Stimulated activated CD8-positive, alpha-beta memory T cell treated with anti-CD3 and anti-CD28 coated beads, Interleukin-4, amount 100 ng/mL, for 1 hour (primary cell): ENCODE measurements at places on chromosomes 5 and 9.

- DNase-seq, result no peak
Measured at GRCh38 chr5:109743041-109743531, 53.4 kb downstream of the MAN2A1 start.

DNA sequence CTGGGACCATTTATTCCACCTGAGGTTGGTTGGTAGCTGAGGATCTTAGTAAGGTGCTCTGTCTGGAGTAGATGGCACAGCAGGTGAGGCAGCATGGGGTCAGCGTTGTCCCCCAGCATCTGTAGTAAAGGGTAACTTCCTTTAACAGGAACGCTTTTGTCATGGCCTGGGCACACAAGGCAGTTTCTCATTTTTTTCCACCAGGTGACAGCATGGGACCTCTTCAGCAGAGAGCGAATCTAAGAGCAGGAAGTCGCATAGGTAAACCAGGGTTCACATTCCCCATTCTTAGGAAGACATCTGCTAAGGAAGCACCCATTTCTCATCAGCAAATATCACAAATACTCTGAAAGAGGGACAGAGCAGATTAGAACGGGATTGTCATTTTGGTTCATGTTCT, 56.5 kb downstream of the GPR107 start:
- DNase-seq, result no peak

GRCh38 chr9:92327283-92327850, 1.6 kb downstream of the CENPP start:
- DNase-seq, result no peak

DNA sequence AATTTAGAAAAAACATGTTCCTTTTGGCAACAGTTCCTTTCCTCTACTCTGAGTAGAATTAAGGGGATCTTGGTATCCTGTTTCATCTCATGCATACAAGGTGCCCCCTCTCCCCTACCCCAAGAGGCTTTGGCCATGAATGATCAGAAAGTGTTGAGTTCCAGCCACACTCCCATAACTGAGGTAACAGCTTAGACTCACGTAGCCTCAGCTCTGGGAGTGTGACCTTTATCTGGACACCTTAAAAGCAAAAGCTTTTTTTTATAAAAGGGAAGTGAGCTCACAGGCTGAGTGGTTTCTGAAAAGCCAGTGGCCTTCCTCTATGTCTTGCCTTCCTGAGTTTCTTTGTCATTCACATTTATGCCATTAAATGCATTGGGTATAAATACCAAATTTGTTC, 900 bp upstream of the HAVCR2 start:
- DNase-seq, result no peak

DNA sequence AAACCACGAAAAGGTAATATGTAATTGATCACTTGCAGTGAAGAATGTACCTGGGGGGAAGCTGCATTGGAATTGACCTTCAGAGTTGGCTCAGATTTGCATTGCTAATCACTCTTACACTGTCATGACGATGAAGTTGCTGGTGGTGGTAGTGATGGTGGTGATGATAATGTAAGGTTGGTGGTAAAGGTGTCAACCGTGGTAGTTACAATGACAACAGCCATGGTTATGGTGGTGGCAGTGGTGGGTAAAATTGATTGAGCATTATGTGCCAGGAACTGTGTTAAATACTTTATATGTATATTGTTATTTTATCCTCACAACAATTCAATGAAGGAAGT, 282.4 kb downstream of the NR3C1 start:
- no peak for DNase-seq

GRCh38 chr9:93586290-93587057, 10.1 kb downstream of the PHF2 start:
- no peak for DNase-seq

GRCh38 chr5:149121145-149121544, 20.1 kb upstream of the ABLIM3 start:
- DNase-seq, result no peak

- DNase-seq, result no peak
Measured at GRCh38 chr5:161096581-161096980, 244.6 kb upstream of the ATP10B start.

GRCh38 chr5:98066910-98067309, 706.6 kb upstream of the RGMB start:
- no peak for DNase-seq

DNA sequence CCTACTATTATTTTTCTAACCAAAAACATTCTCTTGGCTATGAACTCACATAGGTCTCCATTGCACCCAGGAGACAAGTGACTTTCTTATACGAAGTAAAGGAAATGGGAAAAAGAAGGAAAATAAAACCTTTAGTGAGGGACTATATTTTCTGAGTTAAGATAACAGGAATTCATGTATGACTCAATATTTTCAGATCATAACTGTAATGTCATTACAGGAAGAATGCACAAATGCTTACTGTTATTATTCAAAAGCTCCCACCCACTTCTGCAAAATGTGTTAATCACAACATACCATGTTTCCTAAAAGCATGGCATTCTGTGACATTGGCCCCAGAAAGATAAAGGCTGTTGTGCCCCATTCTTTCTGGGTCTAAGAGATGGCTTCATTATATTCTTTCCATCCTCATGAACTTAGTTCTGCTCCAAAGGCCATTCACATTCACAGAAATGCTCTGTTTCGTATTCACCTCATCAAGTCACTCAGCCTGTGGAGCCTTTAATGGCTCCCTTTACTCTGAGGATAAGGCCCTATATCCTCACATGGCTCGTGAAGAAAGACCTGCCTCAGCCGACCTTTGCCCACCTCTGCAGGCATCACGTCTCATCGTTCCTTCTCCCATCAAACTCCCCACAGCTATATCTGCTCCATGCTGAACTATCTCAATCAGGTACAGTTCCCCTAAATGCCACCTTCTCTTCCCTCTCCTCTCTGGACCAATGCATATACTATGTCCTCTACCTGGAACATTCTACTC, 77.0 kb downstream of the ABCA1 start:
- no peak for DNase-seq

DNA sequence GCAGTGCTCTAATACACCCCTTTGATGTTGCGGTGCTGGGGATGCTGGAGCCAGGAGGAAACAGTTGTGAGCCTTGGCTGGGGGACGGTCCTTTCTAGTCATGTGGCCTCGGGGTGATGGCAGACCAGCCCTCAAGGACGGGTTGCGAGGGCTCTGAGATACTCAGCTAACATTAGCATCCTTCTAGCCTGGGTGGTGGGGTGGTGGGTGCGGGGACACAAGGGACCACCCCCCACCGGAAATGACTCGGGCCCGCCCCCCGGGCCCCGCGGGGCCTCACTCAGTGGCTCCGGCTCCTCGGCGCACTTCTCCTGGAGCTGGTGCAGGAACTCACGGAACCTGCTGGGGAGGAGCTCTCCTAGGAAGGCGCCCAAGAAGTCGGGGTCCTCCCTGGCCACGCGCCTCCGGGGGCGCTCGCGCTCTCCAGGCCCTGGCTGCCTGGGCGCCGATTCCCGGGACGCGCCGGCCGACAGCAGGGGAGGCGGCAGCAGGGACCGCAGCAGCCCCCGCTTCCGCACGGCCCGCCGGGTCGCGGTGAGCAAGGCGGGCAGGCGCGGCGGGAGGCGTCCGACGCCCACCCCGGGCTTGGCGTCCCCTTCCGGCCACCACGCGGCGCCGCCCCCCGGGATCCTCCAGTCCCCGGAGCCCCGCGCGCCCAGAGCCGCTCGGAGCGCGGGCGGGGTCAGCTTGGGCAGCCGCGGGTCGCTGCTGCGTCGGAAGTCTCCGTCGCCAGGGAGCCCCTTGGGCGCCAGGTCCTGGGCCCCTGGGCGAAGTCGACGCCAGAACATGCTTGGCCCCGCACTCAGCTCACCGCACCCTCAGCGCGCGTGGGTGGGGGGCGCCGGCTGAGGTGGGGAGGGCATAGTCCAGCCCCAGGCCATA, 873 bp downstream of the C9orf50 start:
- DNase-seq, result no peak

GRCh38 chr5:61599370-61600122, 267.5 kb downstream of the ZSWIM6 start:
- DNase-seq, result no peak

- no peak for DNase-seq
Measured at GRCh38 chr5:141949511-141949910, 8.5 kb downstream of the PCDH12 start.

DNA sequence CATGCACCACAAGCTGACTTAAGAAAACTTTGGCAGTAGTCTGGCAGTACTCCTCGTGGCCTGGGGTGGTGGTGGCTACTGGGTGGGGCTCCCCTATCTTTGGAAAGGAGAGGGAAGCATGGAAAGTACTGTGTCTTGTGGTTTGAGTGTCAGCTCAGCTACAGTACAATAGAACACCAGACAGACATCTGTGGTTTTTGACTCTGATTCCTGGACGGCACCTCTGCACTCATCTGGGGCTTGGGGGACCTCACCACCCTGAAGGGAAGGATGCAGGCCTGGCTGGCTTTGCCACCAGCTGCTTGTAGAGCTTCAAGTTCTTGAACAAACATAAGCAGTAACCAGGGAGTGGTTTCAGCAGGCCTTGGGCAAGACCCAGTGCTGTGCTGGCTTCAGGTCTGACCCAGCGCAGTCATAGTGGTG, 40.6 kb downstream of the TNFSF8 start:
- DNase-seq, result no peak

GRCh38 chr5:34977934-34978613, 48.7 kb downstream of the DNAJC21 start:
- DNase-seq, result no peak

- no peak for DNase-seq
Measured at GRCh38 chr5:163963881-163964280, 458.5 kb downstream of the MAT2B start.

- no peak for DNase-seq
Measured at GRCh38 chr5:139061274-139061673, 136.9 kb downstream of the SIL1 start.
